ENCODE measurements at places on chromosomes 11 and 22.

DNA sequence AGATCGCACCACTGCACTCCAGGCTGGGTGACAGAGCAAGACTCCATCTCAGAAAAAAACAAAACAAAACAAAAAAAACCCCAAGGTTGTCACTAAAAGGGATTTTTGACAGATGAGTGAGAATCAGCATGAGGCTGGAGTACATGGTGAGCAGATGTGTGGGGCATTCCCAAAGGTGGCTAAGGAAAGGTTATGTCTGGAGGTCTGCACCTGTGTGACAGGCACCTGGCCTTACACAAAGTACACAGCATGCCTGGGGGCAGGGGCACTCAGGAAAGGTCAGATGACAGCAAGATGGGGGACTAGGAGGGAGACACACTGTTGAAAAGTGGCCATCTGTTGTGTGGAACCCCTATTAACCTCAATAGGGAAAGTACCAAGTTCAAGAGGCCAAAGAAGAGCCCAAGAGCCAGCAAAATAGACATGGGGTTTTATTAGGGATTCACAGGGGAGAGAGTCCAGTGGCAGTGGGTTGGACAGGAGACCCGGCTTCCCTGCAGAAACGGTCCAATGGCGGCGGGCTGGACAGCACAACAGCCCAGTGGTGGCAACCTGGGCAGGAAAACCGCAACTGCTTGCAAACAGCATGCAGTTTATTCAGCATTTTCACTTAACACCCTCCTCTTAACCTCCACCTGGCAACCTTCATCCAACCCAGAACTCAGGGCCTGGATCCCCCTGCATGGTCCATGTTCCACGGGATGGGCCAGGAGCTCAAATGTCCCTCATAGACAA lies 101.1 kb downstream of the MICAL2 start:
- DNase-seq, result no peak

GRCh38 chr11:73386016-73386415 lies 9.8 kb downstream of the RELT start:
- no peak for DNase-seq

- DNase-seq, result no peak
These were observed 5.9 kb downstream of the FAM118B start for GRCh38 chr11:126217491-126217890.

DNA sequence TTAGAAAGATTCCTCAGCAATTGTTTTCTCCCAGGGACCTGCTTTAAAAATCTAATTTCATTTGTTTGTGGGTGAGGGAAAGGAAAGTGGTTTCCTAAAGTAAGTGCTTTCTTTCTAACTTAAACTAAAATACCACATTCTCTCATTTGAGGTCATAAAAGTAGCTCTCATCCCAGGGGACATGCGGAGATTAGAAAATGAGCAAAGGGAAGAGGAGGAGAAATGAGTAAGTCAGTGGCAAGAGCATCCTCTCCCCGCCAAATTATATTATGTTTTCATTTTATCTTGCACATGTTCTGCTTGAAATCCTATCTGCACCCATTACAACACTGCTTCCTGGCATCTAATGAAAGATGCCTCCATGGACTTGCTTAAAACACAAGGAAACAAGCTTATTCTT lies 191.4 kb downstream of the ARHGAP42 start:
- no peak for DNase-seq

GRCh38 chr11:93116641-93117441 lies 81.0 kb downstream of the SLC36A4 start:
- no peak for DNase-seq

DNA sequence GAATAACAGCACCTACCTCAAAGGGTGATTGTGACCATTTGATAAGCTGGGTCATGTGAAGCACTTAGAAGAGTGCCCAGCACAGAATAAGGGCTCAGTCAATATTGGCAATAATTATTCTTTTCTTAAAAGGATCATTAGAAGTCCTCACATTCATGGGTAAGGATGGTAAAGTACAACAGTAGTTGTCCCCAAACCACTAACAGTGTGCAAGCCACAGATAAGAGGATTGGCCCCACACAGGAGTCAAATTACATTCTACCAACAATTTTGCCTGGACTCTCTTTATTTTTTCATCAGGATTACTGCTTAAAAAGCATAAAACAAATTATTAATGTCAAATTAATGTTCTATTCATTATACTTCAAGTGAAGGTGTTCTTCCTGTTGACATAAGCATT lies 271.5 kb upstream of the PDGFD start:
- no peak for DNase-seq

DNA sequence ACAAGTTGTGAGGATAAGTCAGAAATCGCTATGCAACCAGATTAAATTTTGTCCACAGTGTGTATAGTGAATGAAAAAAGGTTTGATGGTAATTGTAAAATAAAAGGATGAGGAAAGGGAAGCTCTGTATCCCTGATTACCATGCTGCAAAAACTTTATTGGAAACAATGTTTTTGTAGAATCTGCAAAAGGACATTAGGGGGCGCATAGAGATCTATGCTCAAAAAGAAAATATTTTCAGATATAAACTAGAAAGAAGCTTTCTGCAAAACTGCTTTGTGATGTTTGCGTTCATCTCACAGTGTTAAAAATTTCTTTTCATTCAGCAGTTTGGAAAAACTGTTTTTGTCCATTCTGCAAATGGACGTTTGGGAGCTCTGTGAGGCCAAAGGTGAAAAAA lies 390.5 kb downstream of the OR4C45 start:
- no peak for DNase-seq

DNA sequence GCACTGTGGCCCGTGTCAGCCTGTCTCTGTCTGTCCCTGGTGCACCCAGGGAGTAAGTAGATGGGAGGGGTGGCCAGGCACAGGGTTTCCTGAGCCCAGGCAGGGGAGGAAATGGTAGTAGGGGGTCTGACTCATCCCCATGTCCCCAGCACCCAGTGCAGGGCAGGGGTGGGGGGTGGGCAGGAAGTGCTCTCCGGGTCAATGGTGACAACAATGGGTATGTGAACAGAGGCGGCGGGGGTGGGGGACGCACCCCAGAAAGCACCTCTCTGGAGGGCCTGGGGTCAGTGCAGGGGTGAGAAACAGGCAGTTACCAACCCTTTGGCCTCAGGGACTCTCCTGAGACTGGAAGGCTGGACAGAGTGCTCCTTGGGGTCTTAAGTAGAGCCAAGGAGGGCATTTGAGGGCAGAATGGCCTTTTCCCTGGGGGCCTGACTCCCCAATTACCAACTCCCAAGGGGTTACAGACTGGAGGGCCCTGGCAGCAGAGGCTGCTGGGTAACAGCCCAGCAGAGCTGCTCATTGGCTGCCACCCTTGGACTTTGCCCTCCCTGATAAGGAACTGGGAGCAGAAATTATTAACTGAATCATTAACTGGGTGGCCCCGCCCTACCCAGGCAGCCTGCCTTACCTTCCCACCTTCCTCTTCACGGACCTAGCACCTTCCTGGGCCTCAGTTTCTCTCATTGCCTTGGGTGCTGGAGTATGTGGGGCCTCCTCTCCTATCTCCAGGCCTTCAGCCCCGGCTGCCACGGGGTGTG lies 4.2 kb downstream of the MYRF start:
- DNase-seq, result no peak

DNA sequence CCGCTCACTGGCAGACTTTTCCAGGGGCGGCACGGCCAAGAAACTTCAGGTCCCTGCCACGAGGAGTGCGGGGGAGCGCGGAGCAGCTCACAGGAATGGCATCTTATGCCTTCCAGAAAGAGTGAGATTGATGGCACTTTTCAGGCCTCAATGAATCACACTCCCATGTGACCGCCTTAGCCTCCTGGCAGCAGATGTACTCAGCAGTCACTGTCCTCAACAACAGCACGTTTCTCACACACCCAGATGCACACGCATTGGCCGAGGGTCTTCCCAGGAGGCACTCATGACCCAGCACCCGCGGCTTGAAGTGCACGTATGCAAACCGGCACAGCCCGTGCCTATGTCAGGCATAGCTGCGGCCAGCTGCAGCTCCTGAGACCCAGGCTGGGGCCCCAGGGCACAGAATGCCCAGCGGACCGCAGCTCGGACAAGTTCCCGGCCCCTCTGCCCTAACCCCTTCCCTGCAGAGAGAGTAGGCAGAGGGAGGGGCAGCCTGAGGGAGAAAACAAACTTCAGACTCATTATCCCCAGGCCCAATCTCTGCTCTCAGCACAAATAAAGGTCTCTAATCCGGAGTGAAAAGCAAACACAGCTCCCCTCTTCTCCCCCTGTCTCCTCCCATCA lies 48.3 kb downstream of the RPUSD4 start:
- no peak for DNase-seq

DNA sequence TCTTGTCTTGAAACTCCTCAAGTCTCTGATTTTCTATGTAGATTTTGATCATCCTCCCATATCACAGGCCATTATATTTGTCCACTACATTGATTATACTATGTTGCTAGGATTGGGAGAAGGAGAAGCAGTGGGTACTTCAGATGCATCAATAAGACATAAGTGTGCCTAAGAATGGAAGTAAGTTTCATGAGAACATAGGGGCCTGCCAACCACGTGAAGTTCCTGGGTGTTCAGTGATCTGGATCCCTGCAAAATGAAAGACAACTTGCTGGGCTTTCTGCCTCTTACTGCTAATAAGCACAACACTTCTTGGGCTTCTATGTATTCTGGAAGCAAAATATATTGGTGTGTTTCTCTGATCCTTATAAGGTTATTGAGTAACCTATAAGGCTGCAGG lies 17.8 kb downstream of the SERPINH1 start:
- no peak for DNase-seq

- DNase-seq, result no peak
These were observed 23.9 kb upstream of the LYVE1 start for GRCh38 chr11:10592331-10592730.

DNA sequence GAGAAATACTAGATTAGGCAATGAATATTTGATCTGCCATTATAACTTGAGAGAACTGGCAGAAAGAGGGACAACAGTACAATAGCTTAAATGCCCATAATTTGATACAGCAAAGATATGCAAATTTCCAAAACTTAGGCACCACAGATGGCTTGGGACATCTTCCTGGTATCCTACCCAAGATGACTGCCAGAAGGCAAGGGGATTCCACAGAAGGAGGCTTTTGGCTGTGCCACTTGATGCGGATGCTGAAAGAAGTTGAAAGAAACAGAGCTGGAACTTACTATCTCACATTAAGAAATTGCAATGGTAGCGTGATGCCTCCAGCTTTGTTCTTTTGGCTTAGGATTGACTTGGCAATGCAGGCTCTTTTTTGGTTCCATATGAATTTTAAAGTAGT lies 216.7 kb downstream of the TTC28 start:
- no peak for DNase-seq

DNA sequence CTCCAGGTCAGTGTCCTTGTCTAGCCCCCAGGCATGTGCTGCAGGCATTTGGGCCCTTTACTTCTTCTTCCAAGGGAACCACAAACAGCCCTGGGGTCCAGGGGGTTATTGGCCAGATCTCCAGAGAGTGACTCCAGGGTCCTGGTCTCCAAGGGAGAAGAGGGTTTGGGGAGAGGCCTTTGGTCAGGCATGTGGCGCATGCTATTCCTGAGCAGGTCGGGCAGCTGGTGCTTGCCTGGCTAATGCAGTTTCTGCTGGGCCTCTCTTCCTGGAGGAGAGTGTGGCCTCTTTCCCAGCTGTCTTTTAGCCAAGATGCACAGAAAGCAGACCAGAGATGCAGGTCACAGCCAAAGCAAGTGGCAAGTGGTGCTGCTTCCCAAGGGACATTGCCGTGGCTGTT lies 3.8 kb upstream of the RFPL2 start:
- no peak for DNase-seq

GRCh38 chr11:80702264-80702663 lies 1261.4 kb upstream of the TENM4 start:
- no peak for DNase-seq

DNA sequence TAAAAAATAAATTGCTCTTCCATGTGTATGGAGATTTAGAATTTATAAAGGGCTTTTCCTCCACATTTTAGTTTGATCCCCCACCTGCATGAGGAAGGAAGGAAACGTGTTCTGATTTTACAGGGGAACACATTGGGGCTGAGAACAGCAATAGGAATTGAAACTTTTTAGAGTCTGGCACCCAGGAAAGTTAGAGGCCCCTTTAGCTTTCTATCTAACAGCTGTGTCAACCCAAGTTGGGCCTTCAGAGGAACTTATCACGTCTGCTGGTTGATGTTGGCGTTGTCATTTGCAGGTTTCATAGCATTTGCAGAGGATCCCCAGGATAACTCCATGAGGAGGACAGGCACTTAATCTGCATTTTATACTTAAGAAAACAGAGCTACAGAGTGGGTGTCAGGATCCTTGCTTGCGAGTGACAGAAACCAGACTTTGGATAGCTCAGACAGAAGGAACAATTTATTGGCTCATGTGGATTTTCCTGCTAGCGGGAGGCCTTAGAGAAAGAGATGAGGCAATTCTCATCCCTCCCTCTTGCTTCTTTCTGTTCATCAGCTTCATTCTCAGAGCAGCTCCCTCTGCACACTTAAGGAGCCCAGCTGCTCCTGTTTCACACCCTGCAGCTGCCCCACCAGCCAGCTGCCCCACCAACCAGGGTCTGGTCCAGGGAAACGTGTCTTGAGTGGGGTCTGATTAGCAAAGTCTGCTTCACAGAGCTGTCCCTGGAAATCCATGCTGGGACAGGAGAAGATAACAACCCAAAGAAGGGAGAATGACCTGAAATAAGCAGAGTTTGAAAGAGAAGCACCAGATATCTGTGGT lies 92.5 kb upstream of the OR4B1 start:
- DNase-seq, result no peak

DNA sequence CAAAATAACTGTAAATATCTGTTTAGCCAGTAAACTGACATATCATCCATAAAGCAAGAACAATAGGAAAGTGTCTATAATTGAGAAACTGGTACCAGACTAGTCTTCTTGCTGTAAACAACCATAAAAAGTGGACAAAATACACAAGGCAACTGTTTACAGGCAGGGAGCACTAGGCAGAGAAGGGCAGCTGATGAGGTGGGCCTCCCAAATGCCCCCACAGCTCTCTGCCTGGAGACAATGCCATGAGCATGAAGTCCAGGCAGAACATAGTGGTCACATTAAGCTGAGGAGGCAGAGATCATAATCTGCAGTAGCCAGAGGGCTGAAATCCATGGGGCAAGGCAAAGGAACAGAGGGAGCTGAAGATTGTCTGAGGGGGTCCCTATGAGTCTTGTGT lies 30.7 kb downstream of the TBX1 start:
- no peak for DNase-seq

DNA sequence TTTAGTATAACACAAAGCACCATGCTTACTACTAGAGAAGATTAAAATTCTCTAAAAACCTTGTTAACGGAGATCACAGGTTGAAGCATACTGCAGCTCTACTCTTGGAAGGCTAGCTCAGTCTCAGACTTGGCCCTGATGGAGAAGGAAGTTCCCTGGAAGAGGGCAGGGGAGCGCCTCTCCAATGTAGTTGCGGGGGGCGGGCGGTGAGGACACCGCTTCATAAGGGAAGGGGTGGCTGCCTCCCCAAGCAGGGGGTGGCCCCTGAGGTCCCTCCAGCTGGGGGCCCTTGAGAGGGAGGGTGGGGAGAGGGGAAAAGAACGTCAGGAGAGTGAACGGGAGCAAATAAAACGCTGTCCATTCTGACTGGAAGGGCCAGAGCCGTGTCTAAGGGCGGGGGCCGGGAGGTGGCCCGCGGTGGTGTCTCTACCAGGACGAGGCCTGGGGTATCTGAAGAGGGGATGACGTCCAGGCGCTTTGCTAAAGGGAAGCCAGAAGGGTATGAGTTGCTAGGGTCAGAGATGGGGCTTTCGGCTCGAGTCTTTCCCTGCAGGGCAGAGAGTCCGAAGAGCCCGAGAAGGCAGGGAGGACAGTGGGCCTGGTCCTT lies 553 bp upstream of the USP47 start:
- DNase-seq, result no peak

Data from stimulated activated CD8-positive, alpha-beta memory T cell treated with anti-CD3 and anti-CD28 coated beads, Interleukin-4, amount 100 ng/mL, for 1 hour (primary cell).